ENCODE measurements at places on chromosomes 13 and 19. TPM values are rescaled to one million over a fixed set of nuclear protein-coding genes. Genes with fewer than 3 reads are reported as not detected.

The PTPRH gene
- 1.2 TPM for total RNA-seq

The C19orf33 gene
- not detected for total RNA-seq

The ZNF324B gene
- total RNA-seq, result 11.9 TPM

The ELSPBP1 gene
- not detected for total RNA-seq

The ZNF569 gene
- total RNA-seq, result 12.6 TPM

The CLEC17A gene
- total RNA-seq, result not detected

The TEX101 gene
- not detected for total RNA-seq

The HCST gene
- total RNA-seq, result not detected

The ZNF253 gene
- total RNA-seq, result 37.9 TPM

The MADCAM1 gene
- total RNA-seq, result 0.75 TPM

The CLIP3 gene
- 37.6 TPM for total RNA-seq

The BRCA2 gene
- total RNA-seq, result 26.4 TPM

The RPS15 gene
- 1,580 TPM for total RNA-seq

The METTL21C gene
- not detected for total RNA-seq

The SGCG gene
- not detected for total RNA-seq

The TGFBR3L gene
- total RNA-seq, result 0.44 TPM

The PPP1R13L gene
- 8.2 TPM for total RNA-seq

The IQCN gene
- 2.2 TPM for total RNA-seq

The SIGLEC8 gene
- not detected for total RNA-seq

The LRRC25 gene
- not detected for total RNA-seq

The FSTL3 gene
- total RNA-seq, result 8.9 TPM

The FLT1 gene
- not detected for total RNA-seq

The KLK12 gene
- total RNA-seq, result not detected

The FBXO17 gene
- 30.9 TPM for total RNA-seq

The CGB1 gene
- total RNA-seq, result not detected

The HSD17B14 gene
- 4.2 TPM for total RNA-seq

The C2CD4C gene
- total RNA-seq, result 6.7 TPM

The C13orf42 gene
- total RNA-seq, result not detected

The UBAC2 gene
- 58.8 TPM for total RNA-seq

The CCDC61 gene
- total RNA-seq, result 18.1 TPM

The KCNRG gene
- 1.4 TPM for total RNA-seq

The PRKCG gene
- 0.65 TPM for total RNA-seq

The CFAP97D2 gene
- not detected for total RNA-seq

The TEX26 gene
- total RNA-seq, result not detected

The USPL1 gene
- 24.9 TPM for total RNA-seq

The C1QTNF9 gene
- total RNA-seq, result not detected

The PRODH2 gene
- total RNA-seq, result not detected

The CLDN10 gene
- 1.8 TPM for total RNA-seq

The POMP gene
- 71.8 TPM for total RNA-seq

The RGL3 gene
- total RNA-seq, result 0.30 TPM

The ZNF177 gene
- 8.0 TPM for total RNA-seq

The CRLF1 gene
- 0.68 TPM for total RNA-seq

The C19orf47 gene
- total RNA-seq, result 21.0 TPM

The ZNF540 gene
- total RNA-seq, result 1.0 TPM

The ZNF14 gene
- 8.2 TPM for total RNA-seq

The ZNF541 gene
- total RNA-seq, result not detected

The PRR19 gene
- 2.8 TPM for total RNA-seq

The GFY gene
- not detected for total RNA-seq

The CEACAM5 gene
- total RNA-seq, result not detected

The MCEMP1 gene
- not detected for total RNA-seq

The KIR2DL1 gene
- not detected for total RNA-seq

The C19orf38 gene
- total RNA-seq, result not detected

The ZNF416 gene
- 10.1 TPM for total RNA-seq

The CEACAM8 gene
- total RNA-seq, result not detected

The CNFN gene
- total RNA-seq, result 2.2 TPM

The MEF2B gene
- total RNA-seq, result 1.4 TPM

The ALKBH7 gene
- total RNA-seq, result 68.8 TPM

The HPN gene
- 0.27 TPM for total RNA-seq

Data from neural crest cell (in vitro differentiated cells).